NCI-H226 (cell line): ENCODE measurements at places on chromosomes 16 and 17.

- no peak for DNase-seq
Measured at GRCh38 chr16:52773026-52773425, 226.1 kb upstream of the TOX3 start.

DNA sequence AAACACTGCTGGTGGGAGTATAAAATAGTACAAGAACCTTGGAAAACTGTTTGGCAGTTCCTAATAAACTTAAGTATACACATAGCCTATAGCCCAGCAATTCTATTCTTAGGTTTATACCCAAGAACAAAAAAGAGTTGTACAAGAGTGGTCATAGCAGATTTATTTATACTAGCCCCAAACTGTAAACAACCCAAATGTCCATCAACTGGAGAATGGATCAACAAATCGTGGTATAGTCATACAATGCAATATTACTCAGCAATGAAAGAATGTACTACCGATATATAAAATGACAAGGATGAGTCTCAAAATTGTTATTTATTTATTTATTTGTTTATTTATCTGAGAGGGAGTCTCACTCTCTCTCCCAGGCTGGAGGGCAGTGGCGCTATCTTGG, 23.1 kb downstream of the GNGT2 start:
- no peak for DNase-seq

- no peak for DNase-seq
Measured at GRCh38 chr17:8713878-8714277, 30.8 kb downstream of the CCDC42 start.

DNA sequence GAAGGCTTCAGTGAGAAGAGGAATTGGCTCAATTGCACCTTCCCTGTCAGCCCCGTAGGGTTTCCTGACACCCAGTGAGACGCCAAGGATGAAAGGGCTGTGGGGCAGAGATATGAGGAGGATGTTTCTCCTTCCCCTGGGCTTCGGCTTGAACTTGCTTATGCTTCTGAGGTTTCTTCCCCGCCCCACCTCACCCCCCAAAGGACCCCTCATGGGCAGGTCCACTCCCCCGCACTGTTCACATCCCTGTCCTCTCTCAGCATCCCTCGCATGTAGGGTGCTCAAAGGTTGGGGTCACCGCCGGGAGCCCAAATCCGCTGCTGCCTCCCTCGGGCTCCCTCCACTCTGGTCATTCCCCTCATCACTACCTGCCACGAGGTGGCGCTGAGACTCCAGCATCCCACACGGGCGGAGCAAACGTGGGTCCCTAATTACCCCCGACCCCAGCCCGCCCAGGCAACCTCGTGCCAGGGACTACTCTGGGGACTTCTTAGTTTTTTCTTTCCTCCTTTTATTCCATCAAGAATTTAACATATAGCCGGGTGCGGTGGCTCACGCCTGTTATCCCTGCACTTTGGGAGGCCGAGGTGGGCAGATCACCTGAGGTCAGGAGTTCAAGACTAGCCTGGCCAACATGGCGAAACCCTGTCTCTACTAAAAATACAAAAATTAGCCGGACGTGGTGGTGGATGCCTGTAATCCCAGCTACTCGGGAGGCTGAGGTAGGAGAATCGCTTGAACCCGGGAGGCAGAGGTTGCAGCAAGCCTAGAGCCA, 3.3 kb upstream of the TRARG1 start:
- no peak for DNase-seq
